ENCODE measurements at places on chromosomes 16 and 17.

DNA sequence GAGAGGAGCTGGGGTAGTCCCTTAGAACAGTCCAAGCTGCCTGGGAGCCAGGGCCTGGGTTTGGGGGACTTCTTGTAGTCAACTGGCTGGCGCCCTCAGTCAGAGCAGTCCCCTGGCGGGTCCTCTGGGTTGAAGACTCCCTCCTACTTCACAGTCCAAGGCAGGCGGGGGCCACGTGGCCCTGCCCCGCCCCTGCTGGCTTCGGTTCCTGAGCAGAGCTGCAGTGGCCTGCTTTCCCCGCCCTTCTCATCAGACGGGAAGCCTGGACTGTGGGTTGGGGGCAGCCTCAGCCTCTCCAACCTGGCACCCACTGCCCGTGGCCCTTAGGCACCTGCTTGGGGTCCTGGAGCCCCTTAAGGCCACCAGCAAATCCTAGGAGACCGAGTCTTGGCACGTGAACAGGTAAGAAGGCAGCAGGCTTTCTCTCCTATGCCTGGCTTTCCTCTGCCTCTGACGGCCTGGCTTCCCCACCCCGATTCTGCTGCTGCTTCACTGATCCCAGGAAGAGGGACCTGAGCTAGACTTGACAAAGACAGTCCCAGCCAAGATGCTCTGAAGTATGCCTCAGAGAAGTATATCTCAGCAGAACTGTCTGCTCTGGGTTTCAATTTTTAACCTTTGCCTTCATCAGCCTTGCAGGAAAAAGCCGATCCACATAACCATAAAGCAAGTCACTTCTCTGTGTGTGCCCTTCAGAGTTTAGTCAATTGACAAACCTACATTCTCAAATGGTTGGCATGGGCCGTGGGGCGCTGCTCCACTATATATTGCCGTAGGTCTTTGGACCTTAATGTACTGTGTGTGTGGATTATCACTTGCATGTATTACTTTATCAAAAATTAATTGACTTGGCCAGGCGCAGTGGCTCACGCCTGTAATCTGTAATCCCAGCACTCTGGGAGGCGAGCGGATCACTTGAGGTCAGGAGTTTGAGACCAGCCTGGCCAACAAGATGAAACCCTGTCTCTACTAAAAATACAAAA, 56.3 kb downstream of the SF3B3 start:
- DNase-seq, result no peak

DNA sequence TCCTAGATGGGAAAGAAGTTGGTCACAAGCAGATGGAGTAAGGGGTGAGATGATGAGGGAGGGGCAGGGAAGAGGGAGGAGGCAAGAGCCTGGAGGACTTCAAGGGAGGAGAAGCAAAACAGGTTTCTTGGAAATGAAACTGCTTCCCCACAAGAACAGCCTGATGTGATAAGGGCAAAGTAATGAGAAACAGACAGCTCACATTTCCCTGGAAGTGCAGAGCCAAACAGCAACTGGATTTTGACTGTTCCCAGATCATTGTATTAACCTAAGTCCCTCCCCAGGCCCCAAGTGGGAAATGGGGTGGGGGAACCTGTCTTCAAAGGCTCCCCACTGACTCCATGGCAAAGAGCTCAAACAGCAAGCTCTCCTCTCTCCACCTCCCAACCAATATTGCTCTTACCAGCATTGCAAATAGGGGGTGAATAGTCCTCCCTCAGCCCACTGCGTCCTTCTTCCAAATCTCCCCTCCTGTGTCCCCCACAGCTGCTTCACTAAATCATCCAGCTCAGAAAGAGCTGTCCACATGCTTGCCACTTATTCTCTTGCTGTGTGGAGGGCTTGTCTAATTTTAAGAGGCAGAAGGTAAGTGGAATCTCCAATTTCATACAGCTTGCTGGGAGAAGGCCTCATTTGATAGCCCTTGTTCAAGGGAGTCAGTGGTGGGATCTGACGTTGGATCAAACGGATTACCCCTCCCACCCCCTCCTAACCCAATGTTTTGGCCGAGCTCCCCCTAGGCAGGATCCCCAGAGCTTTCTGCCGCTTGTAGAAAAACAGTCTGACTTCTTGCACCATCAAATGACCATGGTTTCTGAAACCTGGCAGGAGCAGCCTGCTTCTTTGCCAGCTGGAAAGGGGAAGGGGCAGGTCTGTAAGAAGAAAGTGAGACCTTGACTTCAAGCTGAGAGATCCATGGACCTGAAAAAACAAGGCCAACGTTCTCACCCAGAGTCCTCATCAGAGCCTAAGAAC, 56.3 kb upstream of the SMIM36 start:
- no peak for DNase-seq

DNA sequence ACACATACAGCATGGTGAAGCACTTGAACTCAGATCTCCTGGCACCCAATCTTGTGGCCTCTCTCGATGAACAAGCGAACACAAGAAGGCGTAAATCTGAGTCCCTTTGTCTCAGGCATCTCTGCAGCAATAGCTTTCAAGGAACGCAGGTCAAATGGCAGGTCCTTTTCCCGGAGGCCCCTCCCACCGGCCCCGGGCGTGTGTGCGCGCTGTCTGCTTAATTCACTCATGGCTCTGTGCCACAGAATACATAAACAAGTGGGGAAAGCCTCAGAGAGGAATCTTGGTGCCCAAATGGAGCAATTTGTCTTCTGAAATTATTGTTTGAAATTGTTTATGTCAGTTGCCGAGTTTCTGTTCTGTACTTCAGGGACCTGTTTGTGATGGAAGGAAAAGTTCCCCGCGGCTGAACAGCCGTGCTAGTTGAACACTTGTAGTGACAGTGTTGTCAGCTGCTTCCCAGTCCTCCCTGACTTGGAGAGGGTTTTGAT, 14.8 kb downstream of the MYOCD start:
- no peak for DNase-seq

DNA sequence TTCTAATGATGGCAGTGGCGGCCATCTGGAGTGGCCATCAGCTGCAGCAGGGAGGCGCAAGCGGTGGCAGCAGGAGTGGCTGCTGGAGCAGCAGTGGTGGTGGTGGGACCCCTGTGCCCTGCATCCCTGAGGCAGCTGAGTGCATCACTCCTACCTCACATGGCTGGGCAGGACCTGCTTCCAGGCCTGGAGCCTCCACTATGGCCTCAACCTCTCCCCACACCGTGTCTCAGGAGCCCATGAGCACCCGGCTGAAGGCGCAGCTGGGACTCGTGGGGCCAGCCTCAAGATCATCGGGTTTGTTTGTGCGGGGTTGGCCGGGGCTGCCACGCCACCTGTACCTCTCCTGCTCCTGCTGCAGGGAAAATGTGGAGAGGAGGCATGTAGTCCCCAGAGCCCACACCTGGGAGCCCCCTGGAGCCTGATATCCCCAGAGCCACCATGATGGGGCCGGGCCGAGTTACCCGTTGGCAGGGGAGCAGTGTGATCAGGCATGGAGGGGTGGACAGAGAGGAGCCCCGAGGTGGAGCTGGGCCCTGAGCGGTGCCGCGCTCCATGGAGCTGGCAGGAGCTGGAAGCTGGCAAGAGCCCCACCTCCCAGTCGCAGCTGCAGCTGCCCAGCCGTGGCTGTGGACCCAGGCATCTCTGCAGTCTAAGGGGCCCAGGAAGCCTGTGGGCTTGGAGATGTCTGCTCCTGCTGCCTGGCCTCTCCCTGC, 16.7 kb downstream of the RHOT1 start:
- no peak for DNase-seq

- DNase-seq, result peak; percentile 61
Measured at GRCh38 chr17:45584092-45585036, 93.8 kb upstream of the PLEKHM1 start.

- no peak for DNase-seq
Measured at GRCh38 chr16:52546291-52547003, 496 bp downstream of the TOX3 start.

GRCh38 chr17:18344021-18344420, 19.3 kb downstream of the SHMT1 start:
- no peak for DNase-seq

DNA sequence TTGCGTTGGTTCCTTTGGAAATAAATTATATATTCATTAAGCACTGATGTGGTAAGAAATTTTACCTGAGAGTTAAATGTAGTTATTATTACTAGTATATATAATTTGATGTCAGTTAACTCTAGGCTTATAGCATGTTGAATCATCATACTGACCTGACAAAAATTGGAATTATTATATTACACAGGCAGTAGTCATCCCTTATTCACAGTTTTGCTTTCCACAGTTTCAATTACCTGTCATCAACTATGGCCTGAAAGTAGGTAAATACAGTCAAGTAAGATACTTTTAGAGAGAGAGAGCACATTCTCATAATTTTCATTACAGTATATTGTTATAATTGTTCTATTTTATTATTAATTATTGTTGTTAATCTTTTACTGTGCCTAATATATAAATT, 1074.7 kb downstream of the CDH11 start:
- no peak for DNase-seq

DNA sequence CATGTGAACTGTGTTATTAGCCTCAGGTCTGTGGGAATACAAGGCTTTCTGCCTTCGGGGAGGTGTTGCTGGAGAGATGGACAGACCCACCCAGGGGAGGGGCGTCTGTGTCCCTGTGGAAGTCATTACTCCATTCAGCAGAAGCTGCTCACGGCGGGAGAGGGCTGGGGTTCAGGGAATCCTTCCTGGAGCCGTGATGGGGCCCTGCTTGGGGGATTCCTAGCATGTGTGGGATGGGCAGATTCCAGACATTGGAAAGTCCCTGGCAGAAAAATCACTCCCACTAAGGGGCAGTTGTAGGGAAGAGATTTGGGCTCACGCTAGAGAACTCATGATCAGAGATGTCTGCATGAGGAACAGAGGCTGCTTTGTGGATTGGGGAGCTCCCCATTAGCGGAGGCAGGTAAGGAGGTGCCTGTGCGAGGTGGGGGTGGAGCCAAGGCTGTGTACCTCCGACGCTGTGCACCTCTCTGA, 56.3 kb upstream of the IL34 start:
- no peak for DNase-seq

- no peak for DNase-seq
Measured at GRCh38 chr16:26391833-26392232, 674.9 kb upstream of the C16orf82 start.

Measured in hematopoietic multipotent progenitor cell treated with erythropoietin and hydrocortisone succinate and interleukin-3 and kit ligand, for 17 days (in vitro differentiated cells).